ENCODE measurements at places on chromosomes 1 and 21. TPM values are rescaled to one million over a fixed set of nuclear protein-coding genes. Genes with fewer than 3 reads are reported as not detected.
A peak's percentile ranks its signal among the peaks of the same experiment; 100 is the strongest.

TRIM46 gene
- 2.7 TPM for total RNA-seq

CD2 gene
- total RNA-seq: 8.3 TPM

AQP10 gene
- not detected for total RNA-seq

G0S2 gene
- total RNA-seq: 187 TPM

GPR25 gene
- total RNA-seq: 5.9 TPM

NPR1 gene
- total RNA-seq: 45.9 TPM

SH2D5 gene
- not detected for total RNA-seq

FLG2 gene
- total RNA-seq: not detected

MED8 gene
- 33.6 TPM for total RNA-seq

METTL18 gene
- 3.2 TPM for total RNA-seq

TSPAN1 gene
- total RNA-seq: 3.9 TPM

PYHIN1 gene
- 4.2 TPM for total RNA-seq

DNA sequence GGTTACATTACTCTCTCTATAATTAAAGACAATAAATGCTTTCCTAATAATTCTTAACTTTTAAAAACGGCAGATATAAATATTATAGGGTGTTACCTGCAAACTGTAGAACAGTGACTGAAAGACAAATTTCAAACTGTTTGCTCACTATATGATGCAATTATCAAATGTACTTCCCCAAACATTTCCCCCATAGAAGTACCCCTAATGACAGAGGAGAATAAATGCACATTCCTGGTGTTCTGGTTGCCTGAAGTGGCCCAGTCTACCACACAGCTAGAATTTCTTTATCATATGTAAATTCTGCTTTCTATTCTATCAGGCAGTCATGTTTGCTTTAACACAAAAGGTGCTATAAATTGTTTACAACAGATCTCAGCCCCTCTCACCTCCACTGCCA lies 70.4 kb downstream of the VAV3 start:
- no peaks in the 10 kb centered on the region for H3K36me3 ChIP-seq
- no peaks in the 10 kb centered on the region for H3K27me3 ChIP-seq
- H3K4me1 ChIP-seq: no peaks in the 10 kb centered on the region
- no peak overlapping the region for H3K4me3 ChIP-seq

- H3K27me3 ChIP-seq: no peaks in the 10 kb centered on the region
- peaks cover 13% of the 10 kb centered on the region for H3K4me1 ChIP-seq
- H3K36me3 ChIP-seq: no peaks in the 10 kb centered on the region
- H3K27ac ChIP-seq: no peak overlapping the region
Measured at GRCh38 chr1:35288761-35289160, 20.3 kb downstream of the ZMYM4 start.

GRCh38 chr1:22920026-22920733 lies 52.5 kb downstream of the LACTBL1 start:
- H3K27me3 ChIP-seq: no peaks in the 10 kb centered on the region
- no peak overlapping the region for H3K4me3 ChIP-seq
- H3K4me1 ChIP-seq: no peaks in the 10 kb centered on the region
- no peaks in the 10 kb centered on the region for H3K36me3 ChIP-seq

GRCh38 chr1:46996659-46997281 lies 26.7 kb upstream of the CYP4X1 start:
- DNase-seq: no peak
- no peak overlapping the region for H3K27ac ChIP-seq
- H3K36me3 ChIP-seq: no peaks in the 10 kb centered on the region
- no peaks in the 10 kb centered on the region for H3K4me1 ChIP-seq

GRCh38 chr1:216905137-216905536 lies 181.9 kb upstream of the ESRRG start:
- no peaks in the 10 kb centered on the region for H3K4me1 ChIP-seq
- no peak for DNase-seq

GRCh38 chr1:193190096-193190744 lies 3.8 kb upstream of the B3GALT2 start:
- no peaks in the 10 kb centered on the region for H3K36me3 ChIP-seq
- H3K27me3 ChIP-seq: no peaks in the 10 kb centered on the region
- no peak overlapping the region for H3K27ac ChIP-seq
- peaks cover 40% of the 10 kb centered on the region for H3K4me1 ChIP-seq
- no peak for DNase-seq
- no peak overlapping the region for H3K4me3 ChIP-seq

GRCh38 chr1:30668024-30668423 lies 55.4 kb downstream of the MATN1 start:
- H3K27ac ChIP-seq: peak overlapping the region; percentile 97
- no peak for DNase-seq
- no peaks in the 10 kb centered on the region for H3K36me3 ChIP-seq
- H3K27me3 ChIP-seq: no peaks in the 10 kb centered on the region
- no peak overlapping the region for H3K4me3 ChIP-seq

GRCh38 chr1:20351911-20352701 lies 61.4 kb downstream of the VWA5B1 start:
- H3K4me3 ChIP-seq: no peak overlapping the region
- no peak for DNase-seq
- no peak overlapping the region for H3K27ac ChIP-seq
- no peaks in the 10 kb centered on the region for H3K36me3 ChIP-seq
- no peaks in the 10 kb centered on the region for H3K27me3 ChIP-seq
- H3K4me1 ChIP-seq: no peaks in the 10 kb centered on the region

GRCh38 chr1:220335668-220336067 lies 63.4 kb upstream of the RAB3GAP2 start:
- H3K4me3 ChIP-seq: no peak overlapping the region
- H3K27ac ChIP-seq: no peak overlapping the region
- no peaks in the 10 kb centered on the region for H3K27me3 ChIP-seq
- no peaks in the 10 kb centered on the region for H3K36me3 ChIP-seq

GRCh38 chr1:176612791-176613190 lies 149.8 kb downstream of the PAPPA2 start:
- DNase-seq: no peak
- no peaks in the 10 kb centered on the region for H3K36me3 ChIP-seq
- no peaks in the 10 kb centered on the region for H3K4me1 ChIP-seq
- H3K4me3 ChIP-seq: no peak overlapping the region
- H3K27me3 ChIP-seq: no peaks in the 10 kb centered on the region
- H3K27ac ChIP-seq: no peak overlapping the region

DNA sequence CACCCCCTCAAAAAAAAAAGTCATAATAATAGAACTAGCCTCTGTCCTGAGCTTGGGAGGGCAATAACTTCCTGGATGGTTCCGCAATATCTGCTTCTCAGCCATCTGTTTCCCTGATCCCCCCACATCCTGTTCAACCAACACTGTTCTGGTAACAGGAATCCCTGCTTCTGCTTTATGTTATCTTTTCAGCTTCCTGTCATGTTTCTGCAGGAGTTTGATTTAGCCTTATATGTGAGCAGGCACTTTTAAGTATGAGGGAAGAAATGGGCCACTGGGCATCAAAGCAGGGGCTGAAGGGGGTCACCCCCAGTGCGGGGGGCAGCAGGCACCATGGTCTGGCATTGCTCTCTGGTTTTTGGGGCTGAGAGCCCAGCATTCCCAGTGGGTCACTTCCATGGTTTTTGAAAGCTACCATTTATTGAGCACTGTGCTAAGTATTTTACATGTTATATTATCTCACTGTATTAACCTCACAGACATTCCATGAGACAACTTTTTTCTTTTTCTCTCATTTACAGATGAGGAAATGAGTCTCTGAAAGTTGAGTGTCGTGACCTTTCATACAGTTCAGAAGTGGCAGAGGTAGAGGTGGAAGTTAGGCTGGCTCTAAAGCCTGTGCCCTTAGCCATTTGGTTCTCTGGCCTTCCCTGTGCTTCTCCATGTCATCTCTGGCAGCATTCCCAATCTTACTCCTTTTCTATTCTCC lies 61.9 kb downstream of the DNTTIP2 start:
- H3K27ac ChIP-seq: no peak overlapping the region
- H3K36me3 ChIP-seq: no peaks in the 10 kb centered on the region
- H3K4me3 ChIP-seq: no peak overlapping the region
- no peak for DNase-seq

DNA sequence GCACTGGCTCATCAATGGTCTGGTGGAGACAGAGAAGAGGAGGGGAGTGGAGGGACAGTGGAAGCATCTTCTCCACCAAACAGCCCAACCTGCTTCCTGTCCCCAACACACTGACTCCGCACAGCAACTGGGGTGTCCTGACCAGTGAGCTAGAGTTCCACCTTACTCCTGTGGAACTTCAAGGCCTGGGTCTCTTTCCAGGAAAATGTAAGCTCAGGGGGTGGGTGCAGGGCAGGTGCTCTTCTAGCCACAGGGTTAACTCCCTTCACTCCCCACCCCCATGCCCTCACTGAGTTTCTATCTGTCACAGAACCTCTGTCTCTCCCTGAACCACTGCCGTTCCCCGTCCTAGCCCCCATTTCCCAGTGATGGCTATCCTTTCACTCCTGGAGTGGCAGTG lies 876 bp downstream of the MOB3C start:
- H3K36me3 ChIP-seq: no peaks in the 10 kb centered on the region
- peak overlapping the region; percentile 79 for H3K4me3 ChIP-seq
- no peaks in the 10 kb centered on the region for H3K27me3 ChIP-seq
- no peak for DNase-seq
- peak overlapping the region; percentile 92 for H3K27ac ChIP-seq

GRCh38 chr1:202107321-202107761 lies 15.4 kb upstream of the GPR37L1 start:
- H3K27ac ChIP-seq: no peak overlapping the region
- no peaks in the 10 kb centered on the region for H3K36me3 ChIP-seq
- no peak for DNase-seq
- H3K27me3 ChIP-seq: no peaks in the 10 kb centered on the region

DNA sequence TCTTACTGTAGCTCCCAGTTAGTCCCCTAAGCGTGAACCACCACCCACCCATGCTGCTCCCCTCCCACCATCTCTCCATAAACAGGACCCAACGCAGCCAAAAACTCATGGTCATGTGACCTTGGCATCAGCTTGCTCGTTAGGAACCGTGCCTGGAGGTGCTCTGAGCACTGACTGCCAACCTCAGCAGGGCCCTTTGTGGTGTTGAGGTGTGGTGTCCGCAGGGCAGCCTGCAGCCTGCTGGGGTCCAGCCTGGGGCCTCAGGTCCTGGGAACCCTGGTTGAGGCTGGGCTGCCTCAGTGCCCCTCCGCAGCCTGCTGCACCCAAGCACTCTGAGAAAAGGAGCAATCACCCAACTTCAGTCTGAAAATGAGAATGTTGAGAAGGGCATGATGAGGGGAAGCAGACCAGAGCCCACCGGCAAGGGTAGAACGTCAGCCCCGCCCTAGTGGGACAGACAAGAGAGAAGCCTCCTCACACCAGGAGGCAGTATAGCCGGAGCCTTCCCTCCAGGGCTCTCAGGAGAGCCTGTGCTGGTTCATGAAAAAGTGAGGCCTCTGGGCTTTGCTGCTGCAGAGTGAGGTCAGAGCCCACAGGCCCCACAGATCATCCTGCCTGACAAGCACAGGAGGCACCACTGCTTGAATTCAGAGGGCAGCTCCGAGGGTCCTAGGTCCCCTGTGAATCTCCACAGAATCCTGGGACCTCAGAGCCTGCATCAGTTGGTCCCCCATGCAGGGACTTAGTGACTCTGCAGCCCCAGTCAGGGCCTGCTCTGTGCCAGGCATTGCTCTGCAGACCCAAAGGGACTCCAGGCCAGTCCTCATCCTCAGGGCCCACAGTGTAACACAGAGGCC lies 4.9 kb upstream of the COL6A2 start:
- no peaks in the 10 kb centered on the region for H3K27me3 ChIP-seq
- DNase-seq: peak; percentile 91
- peaks cover 39% of the 10 kb centered on the region for H3K4me1 ChIP-seq
- H3K27ac ChIP-seq: peak overlapping the region; percentile 91

DNA sequence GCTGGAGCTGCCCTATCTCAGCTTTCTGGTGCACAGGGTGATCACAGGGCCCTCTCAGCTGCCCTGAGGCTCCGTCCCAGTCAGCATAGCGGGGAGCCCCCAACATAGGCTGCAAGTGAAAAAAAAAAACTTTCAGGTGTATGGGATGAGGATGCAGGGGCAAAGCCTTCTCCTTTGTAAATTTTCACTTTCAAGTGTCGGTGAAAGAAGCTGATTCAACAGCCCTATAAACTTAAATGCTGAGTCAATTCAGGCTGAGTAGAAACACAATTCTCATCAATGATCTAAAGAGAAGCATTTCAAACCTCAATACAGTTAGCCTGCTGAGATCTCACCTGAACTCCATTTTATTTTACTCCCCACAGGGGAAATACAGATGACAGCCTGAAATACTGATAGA lies 171.2 kb downstream of the SEC16B start:
- H3K36me3 ChIP-seq: no peaks in the 10 kb centered on the region
- H3K4me3 ChIP-seq: no peak overlapping the region
- no peaks in the 10 kb centered on the region for H3K4me1 ChIP-seq
- DNase-seq: no peak
- no peaks in the 10 kb centered on the region for H3K27me3 ChIP-seq

DNA sequence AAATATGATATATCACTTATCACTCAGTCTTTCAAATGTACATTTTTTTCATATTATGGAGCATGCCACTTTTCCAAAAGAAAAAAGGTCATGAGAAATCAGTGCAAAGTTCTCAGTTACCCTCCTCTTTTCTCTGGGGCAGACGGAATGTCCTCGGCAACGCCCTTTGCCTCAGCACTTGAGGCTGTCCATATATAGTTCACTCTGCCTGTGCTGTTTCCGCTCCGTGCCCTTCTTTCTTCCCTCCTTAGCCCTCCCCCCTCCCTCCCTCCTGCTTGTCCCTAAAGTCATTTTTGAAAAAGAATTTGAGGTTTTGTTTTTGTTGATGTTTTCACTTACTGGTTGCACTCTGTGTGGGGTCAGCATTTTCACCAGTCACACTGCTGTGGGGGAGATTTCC lies 5.4 kb downstream of the BARHL2 start:
- peaks cover 13% of the 10 kb centered on the region for H3K4me1 ChIP-seq
- no peak overlapping the region for H3K4me3 ChIP-seq
- DNase-seq: no peak
- H3K27ac ChIP-seq: no peak overlapping the region
- peaks cover 36% of the 10 kb centered on the region for H3K27me3 ChIP-seq
- no peaks in the 10 kb centered on the region for H3K36me3 ChIP-seq

DNA sequence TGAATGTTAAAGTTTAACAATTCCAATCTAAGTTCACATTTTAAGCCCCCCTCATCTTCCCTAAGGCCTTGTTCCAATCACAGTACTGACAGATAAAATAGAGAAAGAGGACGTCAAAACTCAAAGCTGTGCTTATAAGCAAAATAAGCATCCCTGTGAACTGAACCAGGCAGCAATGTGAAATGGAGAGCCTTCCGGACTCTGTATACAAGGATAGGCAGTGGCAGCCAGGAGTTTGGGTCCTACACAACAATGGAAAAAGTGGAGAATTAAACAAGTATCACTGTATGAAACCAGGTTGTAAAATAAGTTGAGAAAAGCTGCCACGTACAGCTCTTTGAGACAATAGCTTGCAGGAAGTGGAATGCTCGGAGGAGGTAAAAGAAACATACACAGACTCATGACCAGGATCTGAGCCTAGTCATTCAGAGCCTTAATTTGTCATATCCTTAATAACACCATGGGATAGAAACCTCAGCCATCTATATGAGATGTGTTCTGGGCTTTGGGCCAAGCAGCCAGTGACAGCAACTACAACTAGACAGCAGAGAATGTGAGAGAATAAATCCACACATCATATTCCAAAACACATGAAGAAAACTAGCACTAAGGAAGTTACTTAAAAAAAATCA lies 55.2 kb upstream of the PALMD start:
- H3K27me3 ChIP-seq: no peaks in the 10 kb centered on the region
- H3K27ac ChIP-seq: no peak overlapping the region
- H3K4me1 ChIP-seq: no peaks in the 10 kb centered on the region
- no peak for DNase-seq
- no peak overlapping the region for H3K4me3 ChIP-seq

GRCh38 chr1:77412820-77413530 lies 131.2 kb downstream of the AK5 start:
- no peak for DNase-seq
- H3K27me3 ChIP-seq: no peaks in the 10 kb centered on the region
- no peaks in the 10 kb centered on the region for H3K4me1 ChIP-seq
- no peak overlapping the region for H3K27ac ChIP-seq
- H3K36me3 ChIP-seq: no peaks in the 10 kb centered on the region
- no peak overlapping the region for H3K4me3 ChIP-seq
